Foreskin melanocyte (primary cell): ENCODE measurements at places on chromosomes 6 and 20.
A peak's percentile ranks its signal among the peaks of the same experiment; 100 is the strongest.

- no peak for DNase-seq
Observed at GRCh38 chr20:7272512-7272911, 505.0 kb downstream of the BMP2 start.

- no peak for DNase-seq
Observed at GRCh38 chr20:3970016-3970415, 45.3 kb downstream of the RNF24 start.

DNA sequence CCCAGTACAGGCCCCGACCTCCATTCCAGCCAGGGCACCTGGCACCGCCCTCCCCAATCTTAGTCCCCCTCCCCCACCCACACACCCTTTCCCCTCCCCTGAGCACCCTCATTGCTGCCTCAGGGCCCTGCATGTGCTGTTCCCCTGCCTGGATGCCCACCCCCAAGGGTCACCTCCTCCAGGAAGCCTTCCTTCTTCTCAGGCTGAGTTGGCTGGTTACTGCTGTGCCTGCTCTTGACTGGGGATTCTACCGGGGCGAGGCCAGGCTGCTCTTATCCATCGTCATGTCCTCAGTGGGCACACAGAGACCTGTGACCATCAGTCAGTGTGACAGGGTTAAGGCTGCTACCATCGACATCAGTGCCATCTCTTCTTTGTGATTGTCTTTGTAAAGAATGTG is 23.6 kb downstream of the BHLHE23 start:
- DNase-seq: no peak

GRCh38 chr6:3139090-3139903 is 18.0 kb downstream of the TUBB2A start:
- DNase-seq: peak; percentile 83

DNA sequence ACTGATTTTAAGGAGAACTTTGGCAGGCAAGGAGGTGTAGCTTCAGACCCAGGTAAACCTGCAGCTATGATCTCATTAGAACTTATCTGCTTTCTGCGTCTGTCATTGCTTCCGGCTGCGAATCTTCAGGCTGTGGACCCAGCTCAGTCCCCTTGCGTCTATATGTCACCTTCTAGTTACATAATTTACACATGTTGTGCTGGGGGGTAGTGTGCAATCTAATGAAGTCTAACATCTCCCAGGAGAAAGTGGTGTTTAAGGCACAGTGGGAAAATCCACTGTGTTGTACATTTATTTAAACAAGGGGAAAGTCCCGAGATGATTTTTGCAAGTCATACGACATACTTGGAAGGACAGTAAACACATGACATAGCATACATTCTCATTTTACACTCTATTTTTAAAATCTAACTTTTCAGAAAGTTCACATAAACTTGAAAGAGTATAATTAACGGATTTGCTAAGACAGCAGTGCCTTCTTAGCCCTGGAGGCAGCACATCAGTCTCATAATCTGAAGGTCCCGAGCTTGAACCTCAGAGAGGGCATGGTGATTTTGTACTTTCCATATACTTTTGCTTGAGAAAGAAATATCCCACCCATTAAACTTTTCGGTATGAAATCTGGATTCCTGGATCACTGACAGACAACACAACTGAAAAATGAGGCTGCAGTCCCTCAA is 35.2 kb downstream of the GPX6 start:
- no peak for DNase-seq

- DNase-seq: no peak
Observed at GRCh38 chr20:60286764-60287163, 328.5 kb downstream of the CDH26 start.

DNA sequence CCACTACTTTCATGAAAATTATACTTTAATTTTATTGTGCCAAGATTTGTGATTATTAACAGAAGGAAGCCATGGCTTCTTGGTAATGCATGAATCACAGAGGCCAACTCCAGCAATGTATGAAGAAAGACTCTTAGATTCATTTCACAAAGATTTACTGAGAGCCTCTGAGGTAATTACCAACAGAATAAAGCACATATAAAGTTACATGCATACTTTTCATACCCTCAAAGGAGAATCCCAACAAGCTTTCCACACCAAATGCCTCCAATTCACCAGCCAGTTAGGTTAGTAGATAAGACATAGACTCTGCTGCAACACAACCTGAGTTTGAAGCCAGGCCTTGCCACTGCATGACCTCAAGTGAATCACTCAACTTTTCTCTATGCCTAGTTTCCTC is 41.9 kb downstream of the HBS1L start:
- DNase-seq: no peak

GRCh38 chr6:126530775-126531174 is 190.9 kb downstream of the CENPW start:
- peak; percentile 29 for DNase-seq

GRCh38 chr6:44548319-44548718 is 160.8 kb downstream of the CDC5L start:
- DNase-seq: no peak

GRCh38 chr6:163883984-163884383 is 469.5 kb downstream of the QKI start:
- DNase-seq: no peak

DNA sequence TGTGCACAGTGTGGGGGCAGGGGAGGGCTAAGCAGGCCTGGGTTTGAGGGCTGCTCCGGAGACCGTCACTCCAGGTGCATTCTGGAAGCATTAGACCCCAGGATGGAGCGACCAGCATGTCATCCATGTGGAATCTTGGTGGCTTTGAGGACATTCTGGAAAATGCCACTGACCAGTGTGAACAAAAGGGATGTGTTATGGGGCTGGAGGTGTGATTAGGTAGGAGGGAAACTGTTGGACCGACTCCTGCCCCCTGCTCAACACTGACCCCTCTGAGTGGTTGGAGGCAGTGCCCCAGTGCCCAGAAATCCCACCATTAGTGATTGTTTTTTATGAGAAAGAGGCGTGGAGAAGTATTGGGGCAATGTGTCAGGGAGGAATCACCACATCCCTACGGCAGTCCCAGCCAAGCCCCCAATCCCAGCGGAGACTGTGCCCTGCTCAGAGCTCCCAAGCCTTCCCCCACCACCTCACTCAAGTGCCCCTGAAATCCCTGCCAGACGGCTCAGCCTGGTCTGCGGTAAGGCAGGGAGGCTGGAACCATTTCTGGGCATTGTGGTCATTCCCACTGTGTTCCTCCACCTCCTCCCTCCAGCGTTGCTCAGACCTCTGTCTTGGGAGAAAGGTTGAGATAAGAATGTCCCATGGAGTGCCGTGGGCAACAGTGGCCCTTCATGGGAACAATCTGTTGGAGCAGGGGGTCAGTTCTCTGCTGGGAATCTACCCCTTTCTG is 44.0 kb upstream of the TTPAL start:
- no peak for DNase-seq

DNA sequence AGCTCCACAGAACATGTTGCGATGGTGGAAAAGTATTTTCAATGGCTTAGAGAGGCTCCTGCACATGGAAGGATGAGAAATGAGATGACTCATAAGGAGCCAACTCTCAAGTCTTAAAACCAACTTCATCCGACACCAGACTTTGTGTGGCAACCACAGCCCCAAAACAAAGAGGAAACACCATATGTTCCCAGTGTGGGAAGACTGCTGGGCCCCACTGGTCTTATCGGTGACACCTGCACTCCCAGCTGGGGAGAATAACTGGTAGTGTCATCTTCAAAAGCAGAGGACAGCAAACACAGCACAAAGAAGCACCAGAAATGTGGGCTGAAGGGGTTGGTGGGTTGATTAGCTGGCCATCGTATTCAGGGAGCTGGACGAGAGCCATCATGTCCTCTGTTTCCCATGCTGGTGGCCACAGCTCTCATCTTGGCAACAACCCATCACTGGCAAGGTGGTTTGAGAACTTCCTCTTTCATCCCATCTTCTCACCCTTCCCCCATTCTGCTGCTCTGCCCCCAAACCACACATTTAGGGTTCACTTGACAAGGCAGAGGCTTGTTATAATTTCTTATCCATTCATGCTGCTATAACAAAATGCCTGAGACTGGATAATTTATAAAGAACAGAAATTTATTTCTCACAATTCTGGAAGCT is 46.0 kb upstream of the TASP1 start:
- no peak for DNase-seq

- no peak for DNase-seq
Observed at GRCh38 chr6:151179321-151179720, 60.4 kb upstream of the AKAP12 start.

- no peak for DNase-seq
Observed at GRCh38 chr20:33387177-33387576, 14.1 kb downstream of the CDK5RAP1 start.

DNA sequence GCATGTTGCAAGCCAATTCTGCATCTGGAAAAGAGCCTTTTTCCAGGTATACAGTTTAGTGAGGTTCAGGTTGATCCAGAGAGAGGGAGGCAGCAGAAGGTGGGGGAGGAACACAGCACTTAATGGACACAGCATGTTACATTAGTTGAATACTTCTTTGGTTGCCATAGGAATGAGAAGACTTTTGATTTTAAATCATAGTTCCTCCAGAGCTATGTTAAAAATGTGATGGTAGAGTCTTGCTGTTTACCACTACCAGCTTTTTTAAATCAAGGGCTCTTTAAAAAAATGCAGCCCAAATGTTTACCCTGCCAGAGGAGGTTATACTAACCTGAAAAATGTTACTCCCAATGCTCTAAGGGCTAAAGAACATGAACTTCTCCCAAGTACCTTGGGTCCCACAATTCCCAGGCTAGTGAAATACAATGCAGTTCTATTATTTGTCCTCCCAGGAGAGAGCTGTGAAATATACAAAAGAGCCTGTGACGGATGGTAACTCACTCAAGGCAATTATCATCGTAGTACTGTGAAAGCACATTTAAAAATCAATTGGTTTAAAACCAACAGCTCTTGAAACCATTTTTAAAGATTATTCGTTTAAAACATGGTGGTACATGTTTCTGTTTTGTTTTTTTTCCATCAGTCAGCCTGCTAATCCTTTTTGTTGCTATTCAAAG is 6.9 kb upstream of the PHACTR1 start:
- no peak for DNase-seq

- no peak for DNase-seq
Observed at GRCh38 chr20:3652676-3653596, 10.3 kb downstream of the GFRA4 start.

DNA sequence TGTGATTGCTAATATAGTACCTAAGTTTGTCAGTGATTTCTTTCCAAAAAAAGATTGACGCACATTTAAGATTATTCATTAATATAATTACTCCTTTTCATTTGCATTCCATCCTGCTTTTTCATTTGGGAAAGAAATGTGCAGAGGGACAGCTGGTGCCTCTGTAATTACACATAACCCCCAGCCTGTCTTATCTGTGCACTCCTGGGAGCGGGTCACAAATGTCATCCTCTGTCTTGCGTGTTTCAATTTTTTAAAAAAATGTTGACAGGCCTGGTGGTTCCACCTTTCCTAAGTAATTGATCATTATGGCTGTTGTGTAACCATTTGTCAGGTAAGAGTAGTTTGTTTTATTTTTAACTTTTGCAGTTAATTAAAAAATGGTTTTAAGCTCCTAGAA is 92.7 kb downstream of the SLX4IP start:
- DNase-seq: no peak

DNA sequence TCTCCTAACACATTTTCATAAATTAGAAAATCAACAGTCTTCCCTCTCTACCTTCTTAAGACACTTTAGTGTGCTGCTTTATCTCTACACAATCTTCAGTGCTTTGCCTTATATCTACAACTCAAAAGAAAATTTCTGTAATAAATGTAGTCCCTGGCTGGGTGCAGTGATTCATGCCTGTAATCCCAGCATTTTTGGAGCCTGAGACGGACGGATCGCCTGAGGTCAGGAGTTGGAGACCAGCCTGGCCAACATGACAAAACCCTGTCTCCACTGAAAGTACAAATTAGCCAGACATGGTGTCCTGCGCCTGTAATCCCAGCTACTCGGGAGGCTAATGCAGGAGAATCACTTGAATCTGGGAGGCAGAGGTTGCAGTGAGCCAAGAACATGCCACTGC is 9.7 kb upstream of the EDN1 start:
- DNase-seq: no peak

DNA sequence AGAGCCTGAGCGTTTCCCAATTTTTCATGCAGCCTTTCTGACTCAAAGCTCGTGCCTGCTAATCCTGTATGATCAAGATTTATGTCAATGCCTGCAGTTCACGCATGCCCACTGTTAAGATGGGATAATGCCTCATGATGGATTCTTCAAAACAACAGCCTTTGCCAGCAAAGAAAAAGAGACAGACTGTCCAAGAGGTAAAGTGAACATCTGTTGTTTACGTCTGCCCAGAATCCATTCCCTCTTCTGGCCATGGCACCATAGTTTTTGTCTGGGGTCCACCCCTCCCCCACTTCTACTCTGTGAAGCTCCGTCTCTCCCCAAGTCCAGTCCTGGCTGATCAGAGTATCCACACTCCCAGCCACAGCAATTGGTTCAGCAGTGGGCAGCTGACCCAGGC is 91.9 kb upstream of the EYA2 start:
- DNase-seq: no peak
